ENCODE measurements at places on chromosomes 11 and 22. TPM values are rescaled to one million over a fixed set of nuclear protein-coding genes. Genes with fewer than 3 reads are reported as not detected.

DNA sequence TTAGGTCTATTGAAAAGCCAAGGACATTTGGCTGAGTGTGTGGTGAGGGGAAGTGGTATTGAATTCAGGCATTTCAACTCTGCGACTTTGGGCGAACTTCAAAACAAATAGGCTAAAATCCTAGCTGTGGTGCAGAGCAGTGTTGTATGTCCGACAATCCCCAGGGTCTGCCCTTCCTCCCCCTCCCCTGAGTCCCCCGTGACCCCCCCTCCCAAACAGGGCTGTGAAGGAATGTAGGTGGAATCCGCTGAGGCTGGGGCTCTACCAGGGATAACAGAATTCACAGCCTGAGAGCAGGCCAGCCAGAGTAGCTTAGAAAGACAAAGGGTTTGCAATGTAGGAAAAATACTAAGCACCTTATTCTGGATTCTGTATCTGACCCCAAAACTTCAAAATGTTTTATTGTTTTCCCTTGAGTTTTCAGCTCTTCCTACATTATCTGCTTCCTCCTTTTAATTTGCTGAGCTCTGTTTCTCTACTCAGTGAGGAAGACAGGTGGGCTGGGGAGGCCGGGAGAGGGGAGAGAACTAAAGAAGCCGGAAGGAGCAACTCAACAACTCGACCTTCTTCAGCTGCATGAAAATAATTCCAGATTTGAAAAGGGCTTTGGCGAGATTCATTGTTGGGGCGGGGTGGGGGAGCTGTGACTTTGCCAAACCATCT is 315.2 kb downstream of the BLID start:
- no peak for DNase-seq
- no peaks in the 10 kb centered on the region for H3K27me3 ChIP-seq
- no peak overlapping the region for H3K4me3 ChIP-seq
- no peaks in the 10 kb centered on the region for H3K4me1 ChIP-seq
- no peaks in the 10 kb centered on the region for H3K36me3 ChIP-seq
- H3K27ac ChIP-seq: no peak overlapping the region

GRCh38 chr11:133809569-133810491 is 35.5 kb downstream of the SPATA19 start:
- H3K27ac ChIP-seq: no peak overlapping the region
- H3K36me3 ChIP-seq: no peaks in the 10 kb centered on the region
- no peak overlapping the region for H3K4me3 ChIP-seq

DNA sequence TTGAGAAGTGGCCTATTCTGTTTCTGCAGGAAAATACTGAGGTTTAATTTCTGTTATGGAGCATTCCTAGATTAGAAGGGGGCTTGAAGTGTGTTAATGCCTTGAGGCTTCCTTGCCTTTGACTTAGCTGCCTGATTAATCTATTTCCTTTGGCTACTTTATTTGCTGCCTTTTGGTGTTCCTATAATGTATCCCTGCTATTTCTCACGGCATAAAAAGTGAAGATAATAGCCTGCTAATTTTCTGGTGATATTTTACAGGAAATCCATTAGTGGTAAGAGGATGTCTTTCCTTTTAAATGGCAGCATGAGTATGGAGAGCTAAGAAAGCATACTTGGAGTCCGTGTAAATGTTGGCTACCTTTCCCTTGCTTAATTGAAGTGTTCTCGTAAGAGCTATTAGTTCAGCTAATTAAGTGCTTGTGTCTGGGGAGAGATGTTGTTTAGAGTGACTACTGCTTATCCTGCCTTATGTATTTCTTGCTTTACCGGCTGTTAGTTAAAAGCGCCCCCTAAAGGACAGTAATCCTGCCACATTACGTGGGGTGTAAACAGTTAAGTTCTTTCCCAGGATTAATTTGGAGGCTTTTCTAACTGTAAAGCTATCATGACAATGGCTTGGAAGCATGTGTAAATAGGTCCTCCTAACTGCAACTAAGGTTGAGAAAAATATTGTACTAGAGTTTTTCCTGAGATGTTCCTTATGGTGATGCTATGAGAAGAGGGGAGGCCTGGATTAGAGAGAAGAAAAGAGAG is 45.6 kb downstream of the ZNF280B start:
- no peaks in the 10 kb centered on the region for H3K36me3 ChIP-seq
- no peak for DNase-seq
- H3K4me3 ChIP-seq: no peak overlapping the region

- no peaks in the 10 kb centered on the region for H3K4me1 ChIP-seq
- DNase-seq: peak; percentile 74
- H3K4me3 ChIP-seq: no peak overlapping the region
- no peak overlapping the region for H3K27ac ChIP-seq
Measured at GRCh38 chr11:69718147-69718546, 14.3 kb upstream of the FGF19 start.

Gene OSBP2
- 4.2 TPM for total RNA-seq

Gene ZNF280B
- 3.9 TPM for total RNA-seq

- H3K27ac ChIP-seq: no peak overlapping the region
- no peak overlapping the region for H3K4me3 ChIP-seq
- no peaks in the 10 kb centered on the region for H3K36me3 ChIP-seq
- H3K27me3 ChIP-seq: no peaks in the 10 kb centered on the region
- peaks cover 27% of the 10 kb centered on the region for H3K4me1 ChIP-seq
- no peak for DNase-seq
Measured at GRCh38 chr11:47508240-47508957, 44.5 kb downstream of the CELF1 start.

DNA sequence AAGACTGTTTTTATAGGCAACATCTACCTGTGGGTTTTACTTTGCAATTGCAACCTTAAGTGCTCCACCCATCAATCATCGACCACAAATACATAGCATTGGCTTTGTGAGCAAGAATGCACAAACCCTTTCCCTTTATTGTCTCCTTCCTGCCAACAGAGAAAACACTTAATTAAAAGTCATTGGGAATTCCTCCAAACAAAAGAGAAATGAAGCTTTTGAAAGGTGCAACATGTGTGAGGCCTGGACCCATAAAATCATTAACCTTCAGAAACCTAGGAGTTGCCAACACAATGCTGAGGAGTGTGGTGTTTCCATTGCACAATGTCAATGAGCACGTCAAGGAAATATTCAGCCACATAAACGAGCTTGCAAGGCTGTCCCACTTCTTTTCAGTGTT is 223.2 kb downstream of the BLID start:
- H3K4me3 ChIP-seq: no peak overlapping the region
- H3K27me3 ChIP-seq: no peaks in the 10 kb centered on the region
- H3K4me1 ChIP-seq: no peaks in the 10 kb centered on the region
- no peak overlapping the region for H3K27ac ChIP-seq
- no peak for DNase-seq
- H3K36me3 ChIP-seq: no peaks in the 10 kb centered on the region

DNA sequence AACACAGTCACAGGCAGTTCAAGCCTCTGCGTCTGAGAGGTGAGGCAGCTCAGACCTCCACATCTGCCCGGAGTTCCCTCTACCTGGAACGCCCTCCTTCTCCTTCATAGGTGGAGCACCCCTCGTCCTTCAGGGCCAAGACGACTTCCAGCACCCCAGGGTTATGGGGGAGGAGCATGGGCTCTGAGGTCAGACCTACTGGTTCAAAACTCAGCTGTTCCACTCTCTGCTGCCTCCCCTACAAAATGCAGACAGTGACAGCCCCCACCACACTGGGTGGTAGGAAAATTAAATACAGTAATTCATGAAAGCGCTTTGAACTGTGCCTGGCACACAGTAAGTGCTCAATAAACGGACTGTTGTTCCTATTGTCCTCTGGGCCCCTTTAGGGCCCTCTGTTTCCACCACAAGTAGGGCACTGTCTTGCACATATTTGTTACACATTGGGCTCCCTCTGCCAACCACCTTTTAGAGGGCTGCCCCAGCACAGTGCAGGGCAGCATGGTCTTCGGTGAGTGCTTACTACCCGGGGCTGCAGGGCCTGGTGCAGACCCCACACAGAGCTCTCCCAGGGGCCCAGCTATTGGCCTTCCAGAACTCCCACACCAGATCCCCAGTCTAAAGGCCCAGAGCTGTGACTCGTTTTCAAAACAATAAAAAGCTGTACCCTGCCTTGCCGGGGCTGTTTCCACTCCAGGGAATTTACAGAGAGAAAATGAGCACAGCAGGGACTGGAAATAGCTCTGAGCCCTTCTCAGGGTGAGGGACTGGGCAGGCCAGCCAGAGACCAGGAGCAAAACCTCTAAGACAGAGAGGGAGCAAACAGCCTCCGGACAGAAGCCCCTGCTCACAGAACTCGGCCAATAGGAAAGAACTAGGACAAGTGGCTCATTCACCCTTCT is 2.5 kb downstream of the TMEM184B start:
- H3K4me3 ChIP-seq: no peak overlapping the region
- no peaks in the 10 kb centered on the region for H3K27me3 ChIP-seq
- no peak for DNase-seq
- 0 out of 2 replicates have a peak, but pooled peaks cover 1% of the 10 kb centered on the region for H3K36me3 ChIP-seq

GRCh38 chr11:110763249-110764011 is 51.2 kb upstream of the ARHGAP20 start:
- no peak for DNase-seq
- no peak overlapping the region for H3K27ac ChIP-seq
- no peaks in the 10 kb centered on the region for H3K4me1 ChIP-seq
- H3K27me3 ChIP-seq: no peaks in the 10 kb centered on the region
- H3K4me3 ChIP-seq: no peak overlapping the region
- H3K36me3 ChIP-seq: no peaks in the 10 kb centered on the region

DNA sequence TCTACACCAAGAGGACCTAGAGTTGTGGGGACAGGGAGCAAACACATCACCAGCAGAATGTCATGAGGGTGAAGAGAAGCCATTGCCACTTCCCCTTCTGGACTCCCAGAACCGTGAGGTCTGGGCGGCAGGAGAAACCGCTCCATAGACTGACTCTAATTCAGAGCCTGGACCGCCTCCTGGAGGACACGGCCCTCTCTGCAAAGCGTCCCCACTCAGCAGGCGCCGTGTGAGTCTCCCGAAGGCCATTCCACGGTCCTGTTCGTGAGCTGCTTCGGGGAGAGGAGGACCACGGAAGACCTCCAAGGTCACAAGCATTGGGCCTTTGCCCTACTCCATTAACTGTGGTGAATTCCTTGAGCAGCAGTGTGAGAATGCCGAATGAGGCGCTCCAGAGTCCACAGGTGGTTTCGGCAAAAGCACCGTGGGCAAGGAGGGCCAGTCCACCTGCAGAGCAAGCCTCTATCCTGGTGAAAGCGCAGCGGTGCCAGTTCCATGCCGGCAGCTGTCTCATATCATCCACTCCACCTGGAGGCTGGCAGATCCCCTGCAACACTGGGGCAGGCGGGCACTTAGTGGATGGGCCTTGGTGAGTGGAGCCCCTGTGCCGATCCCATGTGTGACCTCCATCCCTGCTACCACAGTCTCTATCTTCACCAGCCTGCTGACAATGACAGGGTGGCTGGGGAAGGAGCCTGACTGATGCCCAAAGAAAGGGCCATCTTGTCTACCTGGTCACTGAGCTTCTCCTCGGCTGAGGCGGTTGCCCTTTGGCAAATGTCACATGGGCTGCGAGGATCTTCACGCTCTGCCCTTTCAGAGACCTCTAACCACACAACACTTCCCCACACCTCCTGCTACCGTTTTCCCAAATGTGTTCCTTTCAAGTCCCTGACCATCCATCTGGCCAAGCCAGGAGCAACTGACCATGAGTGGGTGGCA is 7.5 kb downstream of the C11orf21 start:
- no peak overlapping the region for H3K27ac ChIP-seq
- no peak for DNase-seq
- H3K27me3 ChIP-seq: no peaks in the 10 kb centered on the region
- no peaks in the 10 kb centered on the region for H3K36me3 ChIP-seq
- peaks cover 7% of the 10 kb centered on the region for H3K4me1 ChIP-seq
- H3K4me3 ChIP-seq: no peak overlapping the region

- H3K27ac ChIP-seq: no peak overlapping the region
- H3K27me3 ChIP-seq: no peaks in the 10 kb centered on the region
- H3K36me3 ChIP-seq: peaks cover 5% of the 10 kb centered on the region
Measured at GRCh38 chr11:407651-408123, 7.1 kb downstream of the SIGIRR start.

Gene SAA1
- not detected for total RNA-seq

GRCh38 chr11:31369348-31370329 is at the start of the genes DCDC1 and DNAJC24:
Gene DCDC1 (minus strand): TSS chr11:31369739. CDS start chr11:31328280, 41,459 bp downstream.
Gene DNAJC24 (plus strand): TSS chr11:31369860. CDS start chr11:31370749, 889 bp downstream.
- peak; percentile 91 for DNase-seq
- H3K27me3 ChIP-seq: no peaks in the 10 kb centered on the region
- peak within 1 kb of the TSS; percentile 90 for H3K27ac ChIP-seq
- no peaks in the 10 kb centered on the region for H3K4me1 ChIP-seq
- H3K36me3 ChIP-seq: no peaks in the 10 kb centered on the region

Gene TRPM5
- total RNA-seq: not detected

Gene UBQLNL
- not detected for total RNA-seq
